ENCODE measurements at places on chromosomes 1 and 21. TPM values are rescaled to one million over a fixed set of nuclear protein-coding genes. Genes with fewer than 3 reads are reported as not detected.

Gene ARHGAP30
- 143 TPM for total RNA-seq

Gene GPR52
- total RNA-seq, result 5.6 TPM

Gene PAPPA2
- total RNA-seq, result not detected

Gene MAGI3
- total RNA-seq, result 0.51 TPM

Gene TENT5C
- total RNA-seq, result 1.6 TPM

Gene IVL
- total RNA-seq, result 12.1 TPM

Gene SIM2
- total RNA-seq, result 0.15 TPM

Gene IFI44
- 79.2 TPM for total RNA-seq

Gene PLA2G2F
- total RNA-seq, result not detected

Gene PTPN7
- 99.8 TPM for total RNA-seq

Gene LCE2B
- not detected for total RNA-seq

Gene TSPEAR
- not detected for total RNA-seq

Gene BTBD19
- 2.7 TPM for total RNA-seq

Gene CHIA
- not detected for total RNA-seq

Gene CATSPERE
- total RNA-seq, result not detected

Gene DESI2
- total RNA-seq, result 15.8 TPM

Gene TNFRSF8
- total RNA-seq, result 114 TPM

Gene DCST1
- not detected for total RNA-seq

Gene ZNF648
- total RNA-seq, result not detected

Gene MYBPH
- not detected for total RNA-seq

Gene RALGPS2
- total RNA-seq, result 2.7 TPM

Gene RIPK4
- not detected for total RNA-seq

Gene PADI2
- total RNA-seq, result 0.18 TPM

Gene GSTM5
- total RNA-seq, result 0.40 TPM

Gene WDTC1
- total RNA-seq, result 30.3 TPM

Gene SELENBP1
- total RNA-seq, result 0.41 TPM

Gene UTP11
- 41.8 TPM for total RNA-seq

Gene IL6R
- 37.7 TPM for total RNA-seq

Gene OR2T29
- 3.4 TPM for total RNA-seq

Gene C2CD4D
- total RNA-seq, result 0.67 TPM

Gene AVPR1B
- not detected for total RNA-seq

Gene CACNA1S
- not detected for total RNA-seq

Gene LYPD8
- not detected for total RNA-seq

Gene PLPP3
- total RNA-seq, result 12.1 TPM

Gene GJA5
- total RNA-seq, result not detected

Gene DNAJC6
- 4.3 TPM for total RNA-seq

Gene SERPINC1
- 0.61 TPM for total RNA-seq

Gene BLACAT1
- total RNA-seq, result 0.21 TPM

Gene HLX
- total RNA-seq, result 2.3 TPM

Gene TMEM200B
- total RNA-seq, result not detected

Gene PLA2G4A
- 1.1 TPM for total RNA-seq

Gene PADI4
- total RNA-seq, result 0.13 TPM

Gene BNIPL
- 0.33 TPM for total RNA-seq

Gene ENAH
- total RNA-seq, result 0.40 TPM
